Uterus (tissue), 4 donors: ENCODE measurements at places on chromosomes 2 and 18. TPM values are rescaled to one million over a fixed set of nuclear protein-coding genes. Genes with fewer than 3 reads are reported as not detected.

Gene BOLL
- total RNA-seq: not detected

GRCh38 chr2:172101821-172102390, 794 bp downstream of the DLX2 start:
- DNase-seq: no peak

DNA sequence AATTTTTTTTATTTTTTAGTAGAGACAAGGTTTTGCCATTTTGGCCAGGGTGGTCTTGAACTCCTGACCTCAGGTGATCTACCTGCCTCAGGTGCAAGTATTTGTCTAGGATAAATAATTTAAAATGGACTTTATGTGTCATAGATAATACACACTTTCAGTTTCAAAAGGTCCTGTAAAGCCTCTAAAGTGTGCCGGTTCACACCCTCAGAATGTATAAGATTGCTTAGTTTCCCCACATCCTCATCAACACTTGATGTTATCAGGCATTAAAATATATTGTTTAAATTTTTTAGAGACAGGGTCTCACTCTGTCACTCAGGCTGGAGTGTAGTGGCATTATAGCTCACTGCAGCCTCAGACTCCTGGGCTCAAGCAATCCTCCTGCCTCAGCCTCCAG, 170.5 kb downstream of the ANKRD44 start:
- DNase-seq: no peak

Gene MC2R
- total RNA-seq: not detected

- no peak for DNase-seq
Observed at GRCh38 chr18:26089293-26090129, 902 bp downstream of the SS18 start.
